ENCODE measurements at places on chromosomes 3 and 15.

DNA sequence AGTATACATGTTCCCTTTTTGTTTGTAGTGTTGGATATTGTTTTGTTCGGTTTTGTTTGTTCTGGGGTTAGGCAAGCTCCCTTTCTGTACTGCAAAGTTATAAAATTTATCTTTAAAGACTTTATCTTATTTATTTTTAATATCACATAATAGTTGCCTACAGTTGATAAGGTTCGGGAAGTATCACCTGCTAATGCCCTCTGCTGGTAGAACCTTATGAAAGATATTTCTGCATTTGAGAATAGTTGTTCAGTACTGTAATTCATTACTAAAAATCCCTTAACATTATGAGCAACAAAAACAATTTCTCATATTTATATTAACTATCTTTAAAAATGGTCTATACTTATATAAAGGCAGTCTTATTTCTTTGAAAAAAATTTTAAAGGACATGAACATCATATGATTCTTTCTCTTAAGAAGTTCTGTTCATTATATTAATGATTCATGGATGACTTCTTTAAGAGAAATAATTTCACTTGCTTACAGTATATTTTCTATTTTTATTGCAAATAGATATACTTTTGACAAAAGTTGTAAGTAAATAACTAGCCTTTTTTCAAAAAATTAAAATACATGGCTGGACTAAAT lies 1126.8 kb downstream of the SI start:
- ATAC-seq: no peak

- no peak for ATAC-seq
These were observed 90.3 kb downstream of the PLCL2 start for GRCh38 chr3:16975083-16975482.

DNA sequence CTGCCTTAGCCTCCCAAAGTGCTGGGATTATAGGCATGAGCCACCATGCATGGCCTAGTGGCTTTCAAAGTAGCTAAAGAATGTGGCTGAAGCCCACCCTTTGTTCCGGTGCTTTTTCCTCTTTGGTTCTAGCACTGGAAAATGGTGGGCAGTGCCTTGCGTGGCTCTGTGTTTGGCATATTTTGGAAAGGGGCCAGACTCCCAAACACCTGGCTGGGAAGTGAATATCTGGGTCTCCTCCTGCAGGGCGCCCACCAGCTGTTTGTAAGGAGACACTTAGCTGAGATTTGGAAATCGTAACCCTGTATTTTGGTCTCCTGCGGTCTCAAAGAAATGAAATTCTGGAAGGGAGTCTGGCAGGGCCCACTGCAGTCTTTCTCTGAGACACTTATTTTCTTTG lies 336.4 kb downstream of the IL20RB start:
- ATAC-seq: no peak

GRCh38 chr15:85642065-85642692 lies 152.5 kb downstream of the KLHL25 start:
- ATAC-seq: no peak

GRCh38 chr15:86001200-86001599 lies 78.5 kb upstream of the AGBL1 start:
- ATAC-seq: no peak

DNA sequence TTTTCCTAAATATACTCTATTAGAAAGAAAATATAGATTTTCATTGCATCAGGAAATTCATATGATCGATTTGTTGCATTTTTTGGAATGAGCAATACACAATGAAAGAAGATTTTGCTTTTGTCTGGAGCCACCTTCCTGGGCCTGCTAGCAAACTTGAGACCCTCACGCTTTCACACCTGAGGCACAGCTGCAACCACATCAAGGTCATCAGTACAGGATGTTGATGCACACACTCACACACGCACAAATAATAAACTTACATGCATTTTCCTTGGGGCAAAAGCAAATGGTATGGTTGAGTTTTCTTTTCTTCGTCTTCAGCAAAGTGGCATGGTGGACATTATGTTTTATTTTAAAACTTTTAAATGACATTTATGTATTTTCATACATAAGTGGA lies 64.8 kb upstream of the SATB1 start:
- no peak for ATAC-seq

DNA sequence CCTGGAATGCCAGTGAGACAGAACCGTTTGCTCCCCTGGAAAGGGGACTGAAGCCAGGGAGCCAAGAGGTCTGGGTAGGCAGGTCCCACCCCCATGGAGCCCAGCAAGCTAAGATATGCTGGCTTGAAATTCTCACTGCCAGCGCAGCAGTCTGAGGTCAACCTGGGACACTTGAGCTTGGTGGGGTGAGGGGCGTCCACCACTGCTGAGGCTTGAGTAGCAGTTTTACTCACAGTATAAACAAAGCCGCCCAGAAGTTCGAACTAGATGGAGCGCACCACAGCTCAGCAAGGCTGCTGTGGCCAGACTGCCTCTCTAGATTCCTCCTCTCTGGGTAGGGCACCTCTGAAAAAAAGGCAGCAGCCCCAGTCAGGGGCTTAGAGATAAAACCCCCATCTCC lies 33.6 kb downstream of the CEP70 start:
- no peak for ATAC-seq
